NCI-H1092 treated with DMSO at 0.1 percent for 48 hours (cell line): ENCODE measurements at places on chromosomes 1 and 21.

DNA sequence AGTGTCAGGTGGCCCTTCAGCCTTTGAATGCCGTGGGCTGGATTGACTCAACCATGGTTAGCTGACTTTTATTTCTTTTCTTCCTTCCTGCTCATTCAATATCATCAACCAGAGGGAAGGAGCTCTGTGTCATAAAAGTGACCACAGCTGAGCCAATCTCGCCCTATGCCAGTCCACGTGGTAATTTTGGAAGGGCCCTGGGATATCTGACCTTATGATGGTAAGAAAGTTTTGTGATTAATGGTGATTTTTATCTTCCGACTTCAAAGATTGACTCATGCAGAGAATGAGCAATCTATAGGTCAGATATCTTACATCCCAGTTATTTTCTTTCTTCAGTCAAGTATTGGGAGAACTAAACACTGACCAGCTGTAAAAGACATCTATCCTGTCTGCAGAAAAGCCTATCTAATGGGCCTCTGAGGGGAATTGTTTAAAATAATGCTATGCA is 170.3 kb downstream of the ZC3H11B start:
- DNase-seq: no peak

GRCh38 chr1:231949277-231950091 is 322.9 kb downstream of the DISC1 start:
- DNase-seq: no peak

GRCh38 chr1:14371771-14372497 is 226.6 kb upstream of the KAZN start:
- DNase-seq: no peak

DNA sequence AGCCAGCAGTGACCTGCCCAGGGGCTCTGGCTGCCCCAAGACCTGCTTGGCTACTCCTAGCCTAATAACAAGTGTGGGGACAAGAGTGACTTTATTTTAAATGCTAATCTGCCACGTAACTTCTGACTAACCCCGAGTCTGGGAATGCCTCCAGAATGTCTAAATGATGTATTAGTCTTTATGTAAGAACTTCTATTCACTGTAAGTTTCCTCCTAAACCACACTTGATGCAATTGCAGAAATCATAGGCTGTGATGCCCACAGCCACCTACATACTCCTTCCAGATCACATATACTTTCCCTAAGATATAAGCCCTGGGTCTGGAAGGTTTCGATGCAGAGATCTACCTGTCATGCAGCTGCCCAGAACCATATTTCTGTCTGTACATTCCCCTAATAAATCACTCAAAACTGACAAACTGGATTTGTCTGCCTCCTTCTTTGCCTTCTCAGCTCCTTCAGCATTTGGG is 5.9 kb upstream of the VPS45 start:
- no peak for DNase-seq

- DNase-seq: no peak
Observed at GRCh38 chr1:54995013-54995760, 3.5 kb upstream of the BSND start.

DNA sequence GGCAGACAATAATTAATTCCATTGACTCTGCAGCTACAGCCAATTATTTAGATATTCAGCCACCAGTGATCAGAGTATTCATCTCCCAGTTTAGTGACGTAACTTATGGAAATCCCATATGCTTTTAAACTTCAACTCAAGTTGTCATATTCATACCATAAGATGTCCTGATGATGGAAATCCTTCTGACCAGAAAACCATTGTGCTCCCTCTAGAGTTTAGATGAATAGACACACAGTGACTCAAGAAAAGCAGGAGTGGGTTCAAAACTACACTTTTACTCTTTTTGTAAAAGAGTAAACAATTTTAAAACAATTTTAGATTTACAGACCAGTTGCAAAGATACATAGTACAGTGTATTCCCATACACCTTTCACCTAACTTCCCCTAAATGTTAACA is 463.7 kb downstream of the KCNT2 start:
- DNase-seq: no peak

GRCh38 chr1:66563094-66563800 is 29.3 kb downstream of the SGIP1 start:
- no peak for DNase-seq

- no peak for DNase-seq
Observed at GRCh38 chr1:160258177-160258798, 4.1 kb downstream of the DCAF8 start.

DNA sequence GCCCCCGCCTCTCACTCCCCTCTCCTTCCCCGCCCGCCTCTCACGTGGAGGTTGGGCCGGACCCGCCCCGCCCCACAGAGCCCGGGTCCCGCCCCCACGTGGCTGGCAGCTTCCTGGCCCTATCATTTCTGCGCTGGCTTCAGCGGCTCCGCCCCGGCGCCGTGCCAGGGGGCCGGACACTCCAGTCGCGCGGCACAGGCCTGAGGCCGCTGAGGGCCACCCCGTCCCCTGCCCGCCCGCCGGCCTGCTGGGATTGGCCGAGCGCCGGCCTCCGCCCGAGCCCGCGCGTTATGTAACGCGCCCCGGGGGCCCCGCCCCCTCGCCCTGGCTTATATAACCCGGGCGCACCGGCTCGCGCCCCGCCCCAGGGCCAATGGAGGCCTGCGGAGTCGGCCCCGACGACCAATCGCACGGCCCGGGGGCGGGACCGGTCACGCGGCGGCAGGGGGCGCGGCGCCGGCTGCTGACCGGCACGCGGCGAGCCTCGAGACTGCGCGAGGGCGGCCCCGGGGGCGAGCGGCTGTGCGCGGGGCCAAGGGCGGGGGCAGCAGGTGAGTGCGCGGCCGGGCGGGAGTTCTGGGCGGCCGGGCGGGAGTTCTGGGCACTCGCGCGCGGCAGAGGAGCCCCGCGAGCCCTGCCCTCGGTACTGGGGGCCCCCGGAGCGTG is at the start of gene PER3:
PER3 (plus strand) TSS at position 466 of the 666 bp plus-strand sequence. CDS start 587 bp downstream, outside the sequence.
- DNase-seq: peak; percentile 98

DNA sequence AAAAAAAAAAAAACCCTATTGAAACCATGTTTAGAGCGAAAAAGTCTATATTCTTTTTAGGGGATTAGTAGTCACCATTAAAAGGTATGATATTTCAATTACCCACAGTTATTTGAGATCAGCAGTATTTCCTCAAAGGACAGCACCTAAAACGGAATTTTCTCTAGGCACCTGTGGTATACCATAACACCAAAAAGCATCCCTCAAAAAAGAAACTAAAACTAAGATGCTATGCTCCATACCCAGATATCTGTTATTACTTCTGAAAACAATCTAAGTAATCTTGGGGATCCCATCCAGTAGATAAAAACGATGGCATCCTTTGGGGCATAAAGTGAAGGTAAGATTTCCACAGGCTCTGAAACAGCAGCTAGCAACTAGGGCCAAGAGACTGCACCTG is 89.0 kb downstream of the RERE start:
- no peak for DNase-seq

- DNase-seq: no peak
Observed at GRCh38 chr1:43540653-43541071, 10.0 kb downstream of the PTPRF start.

DNA sequence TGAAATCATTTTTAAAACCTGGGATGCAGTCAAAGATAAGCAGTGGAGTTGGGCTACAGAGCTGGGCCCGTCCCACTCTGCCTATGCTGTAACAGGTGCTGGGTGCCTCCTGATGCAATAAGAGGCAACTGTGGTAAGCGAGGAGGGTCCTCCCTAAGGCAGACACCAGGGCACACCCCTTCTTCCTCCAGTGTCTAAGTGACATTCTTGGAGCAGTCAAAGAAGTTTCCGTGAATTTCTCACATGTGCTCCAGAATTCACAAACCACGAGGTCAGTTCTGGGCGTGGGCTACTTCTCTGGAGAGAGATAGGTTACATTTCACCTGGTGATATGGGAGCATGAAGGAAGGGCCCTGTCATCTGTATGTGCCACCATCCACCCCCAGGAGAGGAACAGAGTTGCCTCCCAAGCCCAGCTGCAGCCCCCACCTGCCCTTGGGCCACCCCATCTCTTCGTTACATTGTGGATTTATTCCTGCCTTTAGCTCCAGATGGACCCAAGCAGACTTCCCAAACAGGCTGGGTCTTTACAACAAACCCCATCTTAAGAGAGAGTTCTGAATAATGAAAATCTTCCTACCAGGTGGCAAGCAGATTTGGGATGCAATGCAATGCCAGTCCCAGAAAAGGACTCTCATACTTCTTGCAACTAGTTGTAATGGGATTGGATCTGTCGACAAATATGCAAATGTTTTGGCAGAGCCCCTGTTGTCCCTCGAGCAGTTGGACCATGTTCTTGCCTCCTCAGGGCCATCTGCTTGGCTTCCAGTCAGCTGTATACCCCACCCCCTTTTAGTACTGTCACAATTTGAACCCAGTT is 82.5 kb upstream of the CNTN2 start:
- no peak for DNase-seq

GRCh38 chr1:73500154-73500553 is 697.8 kb downstream of the LRRIQ3 start:
- DNase-seq: no peak

DNA sequence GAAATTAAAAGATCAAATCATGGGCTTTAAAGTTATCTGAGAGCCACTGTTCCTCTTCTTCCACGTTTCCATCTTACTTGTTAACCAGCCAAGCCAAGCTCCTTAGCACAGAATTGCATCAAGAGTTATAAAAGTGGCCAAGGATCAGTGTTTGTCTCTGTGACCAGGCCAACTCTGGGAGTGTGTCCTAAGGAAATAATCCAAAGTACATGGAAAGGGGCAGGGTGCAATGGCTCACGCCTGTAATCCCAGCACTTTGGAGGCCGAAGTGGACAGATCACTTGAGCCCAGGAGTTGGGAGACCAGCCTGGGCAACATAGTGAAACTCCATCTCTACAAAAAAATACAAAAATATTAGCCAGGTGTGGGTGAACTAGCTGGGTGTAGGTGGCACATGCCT is 10.0 kb upstream of the MPZL1 start:
- DNase-seq: no peak

- no peak for DNase-seq
Observed at GRCh38 chr1:177249231-177249630, 78.5 kb downstream of the BRINP2 start.

DNA sequence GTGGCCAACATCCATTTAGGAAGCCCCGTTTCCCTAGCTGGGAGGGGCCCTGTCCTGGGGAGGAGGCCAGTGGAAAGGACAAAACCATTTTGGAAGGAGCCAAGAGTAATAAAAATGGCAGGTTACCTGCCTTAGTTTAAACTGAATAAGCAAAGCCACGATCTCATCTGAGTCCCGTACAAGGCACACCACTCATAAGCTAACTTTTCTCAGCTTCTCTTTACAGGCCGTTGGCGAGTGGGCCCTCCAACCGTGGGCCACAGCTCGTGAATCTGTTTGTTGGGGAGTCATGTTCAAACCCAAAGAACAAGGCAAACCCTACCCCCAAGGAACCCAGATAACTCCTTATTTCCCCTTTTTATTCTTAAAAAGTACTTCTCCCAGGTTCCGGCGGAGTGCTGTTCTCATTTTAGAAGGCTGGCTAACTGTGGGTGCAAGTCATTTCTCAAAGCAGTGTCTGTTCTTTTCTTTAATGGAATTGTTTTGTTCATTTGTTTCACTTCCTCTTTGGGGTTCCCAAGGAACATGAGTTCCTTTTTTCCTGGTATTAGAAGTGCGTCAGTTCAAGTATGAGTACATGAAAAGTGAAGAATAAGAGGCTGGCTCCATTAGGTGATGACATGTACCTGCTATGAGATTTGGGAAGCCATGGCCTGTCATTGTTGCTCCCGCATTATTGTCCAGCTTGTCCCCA is 89.0 kb downstream of the PSMG1 start:
- no peak for DNase-seq

GRCh38 chr1:91901231-91901630 is 15.3 kb upstream of the TGFBR3 start:
- no peak for DNase-seq

GRCh38 chr1:210822932-210823331 is 311.0 kb downstream of the KCNH1 start:
- peak; percentile 10 for DNase-seq

- DNase-seq: no peak
Observed at GRCh38 chr1:51776408-51776807, 102.1 kb downstream of the NRDC start.

DNA sequence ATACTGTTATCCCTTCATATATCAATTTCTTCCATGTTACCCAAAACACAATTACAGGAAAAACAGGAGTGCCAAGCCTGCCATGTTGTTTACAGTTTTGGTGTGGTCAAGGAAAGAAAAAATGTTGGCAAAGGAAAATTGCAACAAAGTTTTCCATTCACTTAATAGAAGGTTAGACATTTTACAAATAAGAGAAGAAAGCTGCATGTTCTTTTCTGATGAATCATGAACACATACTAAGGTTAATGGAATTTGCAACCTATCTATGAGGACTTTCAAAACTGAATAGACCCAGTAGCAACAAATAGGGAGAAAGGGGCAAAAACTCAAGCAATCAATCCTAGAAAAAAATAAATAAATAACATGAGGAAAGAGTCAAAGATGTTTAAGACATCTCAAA is 556.7 kb downstream of the DPYD start:
- DNase-seq: no peak

DNA sequence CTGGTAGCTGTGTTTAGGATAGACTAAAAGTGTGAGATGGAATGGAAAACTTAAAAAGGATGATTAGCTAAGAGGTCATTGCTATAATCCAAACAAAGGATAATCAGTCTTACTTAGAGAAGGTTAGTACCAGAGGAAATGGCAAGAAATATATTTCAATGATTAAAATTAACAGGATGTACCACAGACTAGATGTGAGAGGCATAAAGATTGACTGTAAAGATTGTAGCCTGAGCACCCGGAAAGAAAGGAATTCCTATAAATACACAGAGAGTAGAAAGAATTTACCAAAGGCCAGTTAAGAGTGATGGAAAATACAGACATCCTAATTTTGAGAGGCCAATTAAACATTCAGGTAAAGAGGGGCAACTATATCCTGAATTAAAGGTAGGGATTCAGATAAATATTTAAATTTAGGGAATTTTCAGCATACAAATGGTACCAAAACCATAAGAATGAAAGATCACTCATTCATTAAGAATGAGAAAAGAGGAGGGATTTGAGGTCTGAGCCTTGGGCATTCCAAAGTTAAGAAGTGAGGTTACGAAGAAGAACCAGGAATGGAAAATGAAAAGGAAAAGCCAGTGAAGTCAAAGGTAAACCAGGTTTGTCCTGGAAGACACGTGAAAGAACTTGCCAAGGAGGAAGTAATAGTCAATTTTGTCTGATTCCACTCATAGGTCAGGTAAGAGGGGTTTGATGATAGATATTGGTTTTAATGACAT is 46.4 kb upstream of the RGS1 start:
- no peak for DNase-seq

- no peak for DNase-seq
Observed at GRCh38 chr1:214707306-214708087, 104.5 kb downstream of the CENPF start.

DNA sequence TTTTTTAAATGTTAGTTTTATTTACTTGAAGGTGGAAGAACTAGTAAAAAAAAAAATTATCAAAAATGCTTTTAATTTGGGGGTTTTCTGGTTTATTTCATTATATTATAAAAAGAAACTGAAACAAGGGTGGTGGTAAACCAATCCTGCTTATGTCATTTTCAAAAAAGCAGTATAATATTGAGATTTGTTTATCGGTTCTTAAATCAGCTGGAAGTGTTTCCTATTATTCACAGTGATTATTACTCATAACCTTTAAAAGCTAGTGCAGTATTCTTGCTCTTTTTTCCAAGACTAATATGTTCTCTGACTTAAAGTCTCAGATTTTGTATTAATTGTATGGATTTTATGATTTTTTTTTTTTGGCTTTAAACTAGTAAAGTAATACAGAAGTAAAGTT is 5.4 kb upstream of the LRRC40 start:
- no peak for DNase-seq

GRCh38 chr1:15355968-15356625 is 53.6 kb upstream of the EFHD2 start:
- DNase-seq: no peak

- no peak for DNase-seq
Observed at GRCh38 chr1:1088029-1088800, 14.1 kb upstream of the RNF223 start.

- DNase-seq: no peak
Observed at GRCh38 chr1:195516036-195516435, 1092.2 kb downstream of the KCNT2 start.
